ENCODE measurements at places on chromosomes 11 and 22.

DNA sequence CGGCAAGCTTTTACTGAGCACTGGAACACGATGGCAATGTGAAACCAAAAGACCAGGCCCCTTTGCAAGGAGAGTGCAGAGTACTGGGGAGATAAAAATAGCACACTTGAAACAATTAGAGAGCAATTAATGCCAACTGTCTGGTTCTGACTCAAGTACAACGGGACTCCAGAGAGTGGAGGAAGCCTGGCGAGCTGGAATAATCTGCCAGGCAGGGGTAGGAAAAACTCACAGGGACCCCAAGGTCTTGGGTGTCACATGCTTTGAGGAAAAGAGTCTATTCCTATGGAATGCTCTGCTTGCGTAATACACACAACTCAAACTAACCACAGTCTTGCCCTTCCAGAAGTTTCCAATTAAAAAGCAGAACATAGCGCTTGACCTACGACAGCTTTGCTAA lies 113.0 kb upstream of the CLMP start:
- peak; percentile 95 for DNase-seq

DNA sequence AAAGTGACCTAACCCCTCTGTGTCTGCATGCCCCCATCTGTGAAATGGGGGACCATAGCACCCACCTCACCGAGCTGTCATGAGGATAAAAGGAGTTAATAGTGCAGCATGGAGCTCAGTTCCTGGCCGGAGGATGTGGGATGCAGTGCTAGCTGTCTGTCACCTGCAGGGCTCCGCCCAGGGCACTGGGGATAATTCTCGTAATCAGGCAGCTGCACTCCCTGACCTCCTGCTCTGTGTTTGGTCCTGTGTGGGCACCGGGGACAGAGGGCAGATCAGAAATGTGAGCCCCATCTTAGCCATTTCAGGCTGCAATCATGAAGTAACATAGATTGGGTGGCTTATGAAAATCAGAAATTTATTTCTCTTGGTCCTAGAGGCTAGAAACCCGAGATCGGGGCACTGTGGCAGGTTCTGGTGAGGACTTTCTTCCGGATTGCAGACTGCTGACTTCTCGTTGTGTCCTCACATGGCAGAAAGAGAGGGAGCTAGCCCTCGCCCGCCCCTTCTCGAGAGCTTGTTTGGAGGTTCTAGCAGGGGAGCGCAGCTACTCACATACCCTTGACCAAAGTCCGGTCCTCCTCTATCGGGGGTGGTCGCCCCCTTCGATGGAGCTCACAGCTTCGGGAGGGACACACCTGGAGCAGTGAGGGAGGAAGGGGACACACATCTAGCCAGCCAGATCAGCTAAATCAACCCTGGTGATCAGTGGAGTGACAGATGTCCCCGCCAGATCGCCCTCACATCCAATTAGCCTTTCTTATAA lies 3.2 kb downstream of the KCTD17 start:
- no peak for DNase-seq

DNA sequence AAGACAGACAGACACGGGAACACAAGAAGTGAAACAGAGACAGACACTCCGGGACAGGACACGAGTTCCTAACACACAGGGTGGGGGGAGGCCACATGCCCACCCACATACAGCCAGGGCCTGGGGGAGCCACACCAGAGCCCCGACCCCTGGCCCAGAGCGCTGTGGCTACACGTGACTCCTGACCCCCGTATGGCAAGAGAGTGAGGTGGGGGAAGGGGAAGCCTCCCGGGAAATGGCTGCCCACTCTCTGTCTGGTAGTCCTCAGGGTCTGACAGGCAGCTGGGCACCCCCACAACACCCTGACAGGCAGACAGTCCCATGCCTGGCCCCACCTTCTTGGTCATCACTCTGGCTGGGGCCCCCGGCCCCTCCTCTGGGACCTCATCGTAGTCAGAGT lies 38.6 kb upstream of the PDE2A start:
- no peak for DNase-seq

- DNase-seq: no peak
Measured at GRCh38 chr11:14067686-14068085, 105.2 kb downstream of the SPON1 start.

DNA sequence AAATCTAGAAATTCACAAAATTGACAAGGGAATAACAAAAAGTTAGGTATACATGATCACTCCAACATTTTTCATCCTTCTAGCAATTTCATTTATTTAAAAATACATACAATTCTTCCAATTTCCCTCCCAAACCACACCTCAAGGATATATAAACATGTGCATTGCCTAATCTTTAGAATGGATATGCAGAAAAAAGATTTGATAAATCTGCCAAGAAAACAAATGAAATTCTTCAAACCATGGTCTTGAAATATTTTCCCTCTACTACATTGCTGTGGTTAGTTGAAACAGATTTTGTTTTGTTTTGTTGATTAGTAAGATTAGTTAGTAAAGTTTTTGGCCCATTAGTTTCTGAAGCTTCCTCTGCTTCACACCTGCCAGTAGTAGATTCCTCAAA lies 703.3 kb upstream of the CCDC179 start:
- DNase-seq: no peak

- DNase-seq: no peak
Measured at GRCh38 chr11:36818410-36818809, 220.4 kb upstream of the RAG2 start.

- no peak for DNase-seq
Measured at GRCh38 chr11:20474176-20474881, 86.8 kb downstream of the PRMT3 start.

DNA sequence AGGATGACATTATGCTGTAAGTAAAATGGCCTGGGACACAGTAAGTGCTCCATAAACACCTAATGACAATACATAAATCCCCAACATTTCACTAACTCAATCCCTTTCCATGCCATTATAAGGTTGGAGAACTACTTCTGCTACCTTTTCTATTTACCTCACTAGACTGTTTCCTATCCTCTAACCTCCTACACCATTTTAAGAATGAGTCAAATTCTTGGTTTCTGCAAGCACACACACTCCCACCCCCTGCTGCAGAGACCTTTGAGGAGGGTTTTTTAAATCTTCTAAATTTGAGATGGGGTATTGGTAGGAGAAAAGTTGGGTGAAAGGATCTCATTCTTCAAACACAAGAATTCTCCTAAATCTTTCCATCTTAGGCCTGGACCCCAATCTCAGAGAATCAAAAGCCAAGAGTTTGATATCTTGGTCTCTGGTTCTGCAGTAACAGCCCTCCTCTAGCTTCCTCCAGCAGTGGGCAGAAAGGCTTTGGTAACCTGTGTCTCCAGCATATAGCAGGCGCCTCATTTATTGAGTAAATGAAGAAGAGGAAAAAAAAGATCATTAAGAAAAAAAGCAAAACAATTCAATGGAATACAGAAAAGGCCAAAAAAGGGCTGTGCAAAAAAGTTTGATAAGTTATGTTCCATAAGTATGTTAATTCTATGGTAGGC lies 42.3 kb downstream of the SYTL2 start:
- no peak for DNase-seq

DNA sequence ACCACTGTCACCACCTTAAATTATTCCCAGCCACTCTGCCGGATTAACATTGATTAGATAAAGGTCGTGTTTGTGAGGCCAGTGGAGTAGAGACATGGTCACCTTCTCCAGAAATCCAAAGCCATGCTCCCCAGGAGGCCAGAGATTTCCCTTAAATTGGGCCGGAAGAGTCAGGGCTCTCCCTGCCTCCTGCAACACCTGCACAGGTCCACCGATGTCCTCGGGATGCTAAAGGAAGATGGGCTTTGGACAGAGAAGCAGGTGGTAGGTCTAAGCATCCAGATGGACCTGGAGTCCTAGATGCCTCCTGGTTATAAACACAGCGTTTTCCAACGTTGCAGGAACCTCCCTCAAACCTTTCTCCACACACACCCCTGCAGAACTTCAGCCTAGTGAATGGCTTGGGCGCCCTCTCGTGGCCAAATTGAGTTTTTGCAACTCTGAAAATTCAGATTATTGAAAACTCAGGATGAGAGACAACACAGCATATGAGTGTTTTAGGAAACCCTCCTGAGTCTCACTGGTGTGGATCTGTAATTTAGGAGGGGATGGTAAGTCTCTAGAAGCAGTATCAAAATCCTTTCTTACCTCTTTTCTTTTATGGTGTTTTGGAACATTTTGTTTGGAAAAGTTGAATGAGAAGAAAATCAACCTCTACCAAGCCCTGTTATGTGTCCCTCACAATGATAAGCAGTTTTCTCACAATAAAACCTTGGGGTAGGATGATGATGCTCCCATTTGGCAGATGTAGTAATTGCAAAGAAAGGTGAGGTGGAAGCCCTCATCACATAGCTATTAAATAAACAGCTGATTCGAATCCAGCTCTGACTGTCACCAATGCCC lies 109.6 kb downstream of the RRAS2 start:
- peak; percentile 61 for DNase-seq

- no peak for DNase-seq
Measured at GRCh38 chr11:125084761-125085231, 21.7 kb downstream of the SLC37A2 start.

DNA sequence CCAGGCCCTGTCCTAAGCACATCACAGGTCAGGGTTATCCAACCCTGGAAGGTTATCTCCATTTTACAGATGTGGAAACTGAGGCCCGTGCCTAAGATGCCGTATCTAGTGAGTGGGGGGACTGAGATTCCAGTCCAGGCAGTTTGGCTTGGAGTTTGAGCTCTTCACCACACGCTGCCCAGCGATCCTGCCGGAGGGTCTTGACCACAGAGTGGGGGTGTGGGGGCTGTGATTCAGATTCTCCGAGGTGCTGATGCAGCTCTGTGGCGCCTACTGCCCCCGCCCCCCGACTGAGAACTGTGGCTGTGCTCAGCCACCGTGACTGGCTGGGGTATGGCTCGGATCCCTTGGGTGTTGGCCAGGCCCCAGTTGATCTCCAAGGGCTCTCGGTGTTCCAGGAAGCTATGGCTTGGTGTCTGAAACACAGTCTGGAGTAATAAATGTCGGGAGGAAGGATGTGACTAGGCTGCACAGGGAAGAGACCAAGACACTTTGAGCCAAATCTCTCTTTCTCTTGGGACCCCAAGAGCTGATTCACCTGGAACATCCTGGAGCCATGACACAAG lies 60.6 kb upstream of the RASD2 start:
- peak; percentile 47 for DNase-seq
